Aorta (tissue), 5 donors: ENCODE measurements at places on chromosomes 5 and 9. TPM values are rescaled to one million over a fixed set of nuclear protein-coding genes. Genes with fewer than 3 reads are reported as not detected.

Gene SLC28A3
- total RNA-seq, result 0.10 TPM

GRCh38 chr9:14498824-14499223, 184.9 kb upstream of the NFIB start:
- no peak overlapping the region for H3K4me3 ChIP-seq
- H3K36me3 ChIP-seq, result no peaks in the 10 kb centered on the region
- no peaks in the 10 kb centered on the region for H3K4me1 ChIP-seq
- DNase-seq, result no peak
- H3K27ac ChIP-seq, result no peak overlapping the region

DNA sequence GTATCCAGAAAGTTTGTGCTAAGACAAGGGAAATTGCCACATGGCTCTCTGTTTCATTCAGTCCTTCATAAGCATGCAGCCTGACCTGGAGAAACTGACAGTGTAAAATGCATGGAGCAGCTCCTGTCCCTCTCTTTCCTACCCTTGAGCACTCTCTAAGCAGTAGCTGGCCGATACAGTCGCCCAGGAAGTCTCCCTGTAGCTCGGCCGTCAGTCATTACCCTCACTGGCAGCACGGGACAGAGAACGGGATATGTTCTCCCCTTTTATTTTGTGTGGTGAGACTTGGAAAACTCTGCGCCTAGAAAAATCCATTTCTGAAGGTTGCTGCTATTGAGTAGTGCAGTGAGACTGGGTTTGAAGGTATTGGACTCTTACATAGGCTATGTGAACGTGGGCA, 56.8 kb upstream of the KCNMB1 start:
- H3K27ac ChIP-seq, result no peak overlapping the region
- no peaks in the 10 kb centered on the region for H3K4me1 ChIP-seq
- H3K27me3 ChIP-seq, result no peaks in the 10 kb centered on the region
- H3K4me3 ChIP-seq, result no peak overlapping the region

- peaks cover 37% of the 10 kb centered on the region for H3K36me3 ChIP-seq
- DNase-seq, result peak; percentile 57
- no peaks in the 10 kb centered on the region for H3K4me1 ChIP-seq
- peak overlapping the region; percentile 39 for H3K27ac ChIP-seq
Measured at GRCh38 chr5:149416987-149417710, 38.1 kb upstream of the IL17B start.

GRCh38 chr9:91306296-91306630, 55.5 kb downstream of the AUH start:
- no peak overlapping the region for H3K27ac ChIP-seq
- DNase-seq, result no peak
- H3K36me3 ChIP-seq, result no peaks in the 10 kb centered on the region
- H3K4me3 ChIP-seq, result no peak overlapping the region

Gene GALNT12
- 3.3 TPM for total RNA-seq
